ENCODE measurements at places on chromosomes 2 and 18.

GRCh38 chr2:143974262-143974661, 545.7 kb downstream of the ZEB2 start:
- no peak for DNase-seq

GRCh38 chr2:212811921-212812320, 273.3 kb upstream of the ERBB4 start:
- no peak for DNase-seq

GRCh38 chr2:225354281-225354774, 45.2 kb upstream of the NYAP2 start:
- DNase-seq = no peak

- DNase-seq = no peak
These were observed 356.5 kb upstream of the GULP1 start for GRCh38 chr2:187935126-187935525.

DNA sequence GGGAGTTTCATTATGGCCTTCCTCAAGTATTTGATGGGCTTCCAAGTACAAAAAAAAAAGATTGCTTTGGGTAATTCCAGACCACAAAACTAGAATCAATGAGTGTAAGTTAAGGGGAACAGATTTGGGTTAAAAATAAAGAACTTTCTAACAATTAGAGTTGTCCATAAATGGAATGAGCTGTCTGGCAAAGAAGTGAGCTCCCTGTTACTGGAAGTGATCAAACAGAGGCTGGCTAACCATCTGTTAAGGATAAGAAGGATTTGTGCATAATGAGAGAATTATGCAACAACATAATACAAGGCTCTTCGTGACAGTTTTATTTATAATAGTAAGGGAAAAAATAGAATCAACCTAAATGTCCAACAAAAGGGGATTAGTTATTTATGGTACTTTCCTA, 44.6 kb upstream of the ACVR1 start:
- DNase-seq = no peak

DNA sequence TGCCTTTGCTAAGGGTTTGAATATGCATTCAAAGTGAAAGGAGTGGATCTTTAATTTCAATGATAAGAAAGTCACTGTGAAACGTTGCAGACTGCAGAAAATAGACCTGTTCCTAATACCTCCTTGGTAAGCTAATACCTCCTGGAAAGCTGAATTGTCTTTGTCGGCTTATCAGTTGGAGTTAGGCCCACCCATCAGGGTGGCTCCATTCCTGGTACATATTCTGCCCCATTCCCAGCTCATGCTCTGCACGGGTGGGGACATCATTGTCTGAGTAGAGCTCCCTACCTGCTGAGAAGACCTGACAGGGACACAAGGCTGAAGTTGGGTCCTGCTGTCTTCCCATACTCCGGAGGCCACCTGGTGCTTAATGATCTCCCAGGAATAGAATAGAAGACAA, 203.3 kb downstream of the EN1 start:
- no peak for DNase-seq

DNA sequence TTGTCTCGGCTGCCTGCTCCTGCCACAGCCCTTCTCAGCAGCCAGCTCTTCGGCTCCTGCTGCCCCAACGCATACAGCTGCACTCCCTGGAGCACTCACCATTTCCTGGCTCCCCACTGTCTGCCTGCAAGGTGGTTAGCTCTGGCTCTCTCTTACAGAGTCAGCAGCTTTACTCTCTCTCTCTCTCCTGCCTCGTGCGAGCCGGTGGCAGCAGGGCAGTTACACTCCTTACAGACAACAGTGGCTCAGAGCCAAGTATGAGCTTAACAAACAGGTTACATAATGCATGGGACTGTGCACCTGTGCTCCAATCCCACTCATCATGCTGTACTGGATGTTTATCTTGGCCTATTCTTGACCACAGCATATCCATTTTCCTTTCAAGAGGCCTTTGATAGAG, 47.4 kb upstream of the DNAJC10 start:
- DNase-seq = no peak

GRCh38 chr2:127681976-127682857, 6.9 kb upstream of the LIMS2 start:
- no peak for DNase-seq

DNA sequence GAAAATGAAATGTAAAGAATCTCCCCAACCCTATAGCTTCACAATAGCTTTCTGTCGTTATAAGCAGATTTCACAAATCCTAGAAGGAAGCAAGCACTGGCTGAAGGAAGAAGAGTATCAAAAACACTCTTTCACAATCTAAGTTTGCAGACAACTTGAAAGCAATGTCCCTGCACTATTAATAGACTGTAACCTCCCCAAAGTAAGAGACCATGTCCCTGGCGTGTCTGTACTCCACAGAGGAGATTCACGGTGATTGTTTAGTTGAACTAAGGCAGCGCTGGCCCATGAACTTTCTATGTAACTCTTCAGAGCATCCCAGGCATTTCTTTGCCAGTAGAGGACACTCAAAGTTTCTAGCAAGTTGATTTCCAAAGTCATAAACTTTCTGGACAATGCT, 128.0 kb upstream of the HNRNPA3 start:
- DNase-seq = no peak

- DNase-seq = no peak
These were observed 392.1 kb downstream of the TDRD15 start for GRCh38 chr2:21515903-21516302.

GRCh38 chr18:41783065-41783818, 171.8 kb upstream of the PIK3C3 start:
- no peak for DNase-seq

DNA sequence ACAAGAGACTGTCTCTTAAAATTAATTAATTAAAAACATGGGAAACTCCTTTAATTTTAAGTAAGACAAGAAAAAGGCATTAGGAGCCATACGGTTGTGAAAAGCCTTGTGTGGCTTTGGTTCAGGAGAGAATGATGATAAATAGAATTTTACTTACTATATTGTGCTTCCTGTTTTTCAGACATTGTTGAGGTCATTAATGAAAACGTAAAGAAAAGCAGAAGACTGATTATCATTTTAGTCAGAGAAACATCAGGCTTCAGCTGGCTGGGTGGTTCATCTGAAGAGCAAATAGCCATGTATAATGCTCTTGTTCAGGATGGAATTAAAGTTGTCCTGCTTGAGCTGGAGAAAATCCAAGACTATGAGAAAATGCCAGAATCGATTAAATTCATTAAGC, 10.7 kb upstream of the IL1RL2 start:
- no peak for DNase-seq

GRCh38 chr18:58396144-58396543, 232.7 kb downstream of the ALPK2 start:
- no peak for DNase-seq

GRCh38 chr2:145157741-145158591, 638.0 kb upstream of the ZEB2 start:
- no peak for DNase-seq

DNA sequence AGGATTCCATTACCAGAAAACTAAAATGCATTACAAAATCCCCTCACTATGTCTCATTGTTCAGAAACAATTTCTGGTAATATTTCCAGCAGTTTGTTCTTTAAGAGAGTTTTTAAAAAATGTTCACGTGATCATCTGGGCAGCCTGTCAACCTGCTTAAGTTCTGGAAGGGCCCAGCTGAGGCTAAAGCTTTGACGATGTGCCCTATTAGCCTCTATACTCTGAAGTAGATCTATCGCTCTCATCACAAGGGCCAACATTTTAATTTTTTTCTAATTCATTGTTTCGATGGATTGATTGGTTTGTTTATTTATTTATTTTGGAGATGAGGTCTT, 205.8 kb downstream of the PRKCE start:
- DNase-seq = no peak

GRCh38 chr18:59629894-59630293, 67.3 kb downstream of the CCBE1 start:
- DNase-seq = no peak

DNA sequence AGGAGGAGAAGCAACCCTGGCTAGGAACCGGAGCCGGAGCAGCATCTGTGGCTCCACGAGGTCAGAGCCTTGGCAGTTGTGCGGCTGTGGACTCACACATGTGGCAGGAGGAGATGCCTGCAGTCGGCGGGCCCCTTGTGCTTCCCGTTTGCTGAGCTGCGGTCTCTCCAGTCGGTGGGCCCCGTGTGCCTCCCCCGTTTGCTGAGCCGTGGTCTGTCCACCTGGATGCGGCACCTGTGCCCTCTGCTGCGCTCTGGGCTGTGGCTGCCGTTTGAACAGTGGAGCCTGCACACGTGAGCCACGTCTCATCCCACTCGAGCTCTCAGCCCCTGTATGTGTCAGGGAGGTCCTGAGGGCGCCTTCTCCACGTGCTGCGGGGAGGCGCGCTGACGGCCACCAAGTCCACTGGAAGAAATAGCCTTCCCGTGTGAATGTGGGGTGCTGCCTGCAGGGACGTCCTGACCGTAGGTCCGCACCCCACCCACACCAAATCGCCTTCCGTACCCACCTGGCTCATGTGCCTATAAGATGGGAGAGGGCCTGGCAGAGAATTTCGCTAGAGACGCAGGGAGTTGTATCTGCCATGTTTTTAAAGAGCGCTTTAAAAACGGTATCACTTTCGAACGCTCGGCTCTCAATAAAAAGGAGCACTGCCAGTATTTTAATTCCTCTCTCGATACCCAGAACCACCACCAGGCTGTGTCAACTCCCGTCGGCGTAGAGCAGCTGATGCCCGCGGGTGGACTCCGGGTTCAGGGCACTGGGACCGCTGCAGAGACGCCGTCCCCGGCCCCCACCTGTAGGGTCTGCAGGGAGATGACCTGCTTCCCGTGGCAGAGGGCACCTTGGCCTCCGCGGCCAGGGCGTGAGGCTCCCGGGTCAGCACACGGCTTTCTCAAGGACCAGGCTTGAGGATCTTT, 117.0 kb downstream of the NFATC1 start:
- no peak for DNase-seq

DNA sequence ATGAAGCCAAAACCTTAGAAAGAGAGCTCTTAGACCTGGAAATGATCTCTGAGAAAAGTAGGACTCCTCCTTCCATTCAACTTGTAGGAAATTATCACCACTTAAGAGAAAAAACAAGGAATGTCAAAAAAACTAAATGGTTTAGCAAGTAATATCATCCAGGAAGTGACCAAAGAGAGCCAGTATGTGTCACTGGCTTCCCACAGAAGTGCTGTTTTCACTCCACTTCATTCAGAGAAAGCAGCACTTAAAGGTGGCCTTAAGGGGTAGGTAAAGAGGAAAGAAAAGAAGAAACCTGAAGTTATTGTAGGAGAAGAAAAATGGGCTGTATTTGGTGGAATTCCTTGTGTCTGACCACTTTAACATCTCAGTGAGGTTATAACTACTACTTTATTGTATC, 414.4 kb upstream of the ETAA1 start:
- no peak for DNase-seq

- DNase-seq = no peak
These were observed 17.1 kb downstream of the SLC8A1 start for GRCh38 chr2:40434731-40435271.

- DNase-seq = no peak
These were observed 74.6 kb upstream of the GALNT5 start for GRCh38 chr2:157182834-157183396.

DNA sequence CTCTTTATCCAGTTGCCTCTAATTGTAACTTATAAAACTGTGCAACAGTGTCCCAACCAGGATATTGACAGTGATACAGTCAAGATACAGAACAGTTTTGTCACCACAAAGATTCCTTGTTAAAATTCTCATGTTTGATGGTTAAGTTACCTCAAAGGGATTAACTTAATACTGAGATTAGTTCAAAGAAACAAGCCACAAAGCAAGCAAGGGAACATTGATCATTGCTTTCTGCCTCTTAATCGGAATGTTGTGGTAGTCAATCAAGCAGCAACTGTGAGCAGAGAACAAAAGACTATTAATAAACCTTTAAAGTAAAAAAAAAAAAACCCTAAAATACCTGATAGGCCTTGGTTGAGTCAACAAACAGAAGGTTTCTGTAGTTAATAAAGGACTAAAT, 352.3 kb downstream of the PARD3B start:
- DNase-seq = no peak

DNA sequence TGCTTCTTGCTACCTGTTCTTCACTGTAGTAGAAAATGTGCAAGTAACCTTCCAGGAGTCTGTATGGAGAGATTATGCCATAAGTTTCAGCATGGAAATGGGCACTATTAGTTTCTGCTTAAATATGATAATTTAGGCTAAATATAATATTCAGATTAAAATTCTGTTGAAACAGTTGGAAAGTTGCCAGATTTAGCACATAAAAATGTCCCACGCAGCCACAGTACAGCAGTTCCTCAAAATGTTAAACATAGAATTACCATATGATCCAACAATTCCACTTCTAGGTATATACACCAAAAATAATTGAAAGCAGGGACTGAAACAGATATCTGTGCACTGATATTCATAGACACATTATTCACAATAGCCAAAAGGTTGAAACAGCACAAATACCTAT, 121.2 kb downstream of the NRP2 start:
- DNase-seq = no peak

GRCh38 chr2:226080334-226080733, 680.8 kb downstream of the NYAP2 start:
- DNase-seq = no peak

DNA sequence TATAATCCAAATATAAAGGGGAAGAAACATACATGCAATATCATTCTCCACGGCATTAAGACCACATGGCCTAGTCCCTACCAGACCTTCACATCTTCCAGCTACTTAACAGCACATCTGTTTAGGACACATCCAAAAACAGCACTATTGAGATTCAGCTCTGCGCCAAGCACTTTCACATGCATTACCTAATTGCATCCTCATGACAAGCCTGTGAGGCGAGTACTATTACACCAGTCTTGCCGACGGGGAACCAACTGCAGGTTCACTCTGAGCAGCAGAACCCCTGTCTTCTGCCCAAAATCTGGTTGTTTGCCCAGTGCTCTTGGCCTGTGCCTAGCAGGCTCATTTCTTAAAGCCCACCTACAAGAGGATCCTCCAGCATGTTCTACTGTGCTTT, 66.7 kb downstream of the AAK1 start:
- DNase-seq = no peak

GRCh38 chr2:3476985-3477327, 42.4 kb downstream of the ADI1 start:
- DNase-seq = no peak

GRCh38 chr2:189091253-189091652, 88.3 kb downstream of the COL5A2 start:
- DNase-seq = no peak

DNA sequence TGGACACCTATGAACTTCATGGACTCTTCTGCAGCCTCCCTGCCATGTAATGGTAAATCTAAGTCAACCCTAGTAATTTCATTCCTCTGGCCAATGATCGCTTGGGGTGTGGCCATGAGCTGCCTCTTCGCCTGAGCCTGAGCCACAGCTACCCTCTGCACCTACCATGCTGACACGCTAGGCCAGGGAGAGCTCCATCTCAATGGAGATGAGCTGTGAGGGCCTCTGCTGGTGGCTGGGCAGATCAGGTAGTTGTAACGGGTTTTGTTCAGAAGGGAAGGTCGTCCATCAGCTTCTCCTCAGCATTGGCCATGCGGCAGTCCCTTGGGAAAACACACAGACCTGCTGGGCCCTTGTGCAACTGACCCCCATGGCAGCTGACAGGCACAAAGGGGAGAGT, 24.4 kb downstream of the MPHOSPH10 start:
- no peak for DNase-seq

GRCh38 chr2:191148281-191148680, 2.5 kb downstream of the STAT4 start:
- DNase-seq = no peak

GRCh38 chr2:172465417-172466334, 38.3 kb downstream of the ITGA6 start:
- peak; percentile 68 for DNase-seq
